ENCODE measurements at places on chromosomes 12 and 14.
A peak's percentile ranks its signal among the peaks of the same experiment; 100 is the strongest.

GRCh38 chr14:66025779-66026178 is 460.4 kb upstream of the CCDC196 start:
- no peak for DNase-seq

DNA sequence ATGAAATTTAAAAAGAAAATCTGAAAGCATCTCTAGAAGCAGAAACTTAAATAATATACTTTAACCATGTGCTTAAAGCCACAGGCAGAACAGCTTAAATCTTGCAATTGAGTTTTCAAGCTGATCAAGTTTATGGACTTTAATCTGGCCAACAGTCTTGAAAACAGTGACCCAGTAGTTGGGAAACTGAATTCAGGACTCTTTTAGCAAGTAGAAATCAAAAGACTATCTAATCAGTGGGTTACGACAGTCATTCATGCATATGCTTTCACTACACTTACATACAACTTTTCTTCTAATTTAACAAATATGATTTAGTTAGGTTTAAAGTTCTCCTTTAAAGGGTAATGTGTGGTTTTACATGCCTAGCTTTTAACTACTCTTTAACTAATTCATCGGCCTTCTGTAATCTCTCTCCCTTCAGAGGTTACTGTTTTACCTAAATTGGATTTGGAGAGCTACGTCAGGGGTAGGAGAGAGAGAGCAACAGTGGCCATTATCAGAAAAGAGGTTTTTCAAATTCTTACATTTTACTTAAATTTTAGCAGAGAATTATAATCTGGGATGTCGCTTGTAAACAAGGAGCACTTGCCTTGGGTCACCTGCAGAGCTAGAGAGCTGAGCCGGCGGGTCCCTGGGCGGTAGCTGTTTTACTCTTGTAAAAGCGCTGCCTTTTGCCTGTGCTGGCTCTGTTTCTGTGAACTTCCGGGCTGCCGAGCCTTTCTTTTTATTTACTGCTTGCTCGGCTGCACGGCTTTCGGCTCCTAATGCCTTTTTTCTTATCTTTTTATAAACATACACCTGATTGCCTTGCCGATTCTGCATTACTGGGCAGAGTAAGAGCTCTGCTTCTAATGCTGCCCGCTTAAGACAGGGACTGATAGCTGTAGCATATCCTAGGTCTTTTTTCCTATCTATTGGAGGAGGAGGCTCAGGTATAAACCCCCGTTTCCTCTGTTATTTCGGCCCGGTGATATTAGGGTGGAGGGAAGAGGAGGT is 17.4 kb upstream of the LYZ start:
- peak; percentile 72 for DNase-seq

- no peak for DNase-seq
Observed at GRCh38 chr12:115037830-115038229, 353.9 kb upstream of the TBX3 start.

- peak; percentile 17 for DNase-seq
Observed at GRCh38 chr12:13099066-13099843, 4.2 kb downstream of the GSG1 start.

DNA sequence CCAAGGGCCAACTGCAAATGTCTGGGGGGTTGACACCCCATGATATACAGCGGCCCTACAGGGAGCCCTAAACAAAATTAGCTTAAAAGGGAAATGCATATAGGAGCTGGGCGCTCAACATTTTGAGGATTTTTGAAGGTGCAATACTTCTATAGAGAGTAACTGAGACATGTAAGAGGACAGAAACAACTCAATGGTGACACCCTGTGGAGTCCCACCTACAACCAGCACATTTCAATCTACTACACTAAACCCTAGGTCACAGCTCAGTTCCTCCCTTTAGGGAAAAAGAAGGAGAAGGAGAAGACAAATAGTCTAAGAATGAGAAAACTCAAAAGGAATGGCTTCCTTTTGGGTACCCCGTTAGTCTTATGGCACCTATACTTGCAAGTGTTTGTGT is 1010.5 kb upstream of the NOVA1 start:
- no peak for DNase-seq

DNA sequence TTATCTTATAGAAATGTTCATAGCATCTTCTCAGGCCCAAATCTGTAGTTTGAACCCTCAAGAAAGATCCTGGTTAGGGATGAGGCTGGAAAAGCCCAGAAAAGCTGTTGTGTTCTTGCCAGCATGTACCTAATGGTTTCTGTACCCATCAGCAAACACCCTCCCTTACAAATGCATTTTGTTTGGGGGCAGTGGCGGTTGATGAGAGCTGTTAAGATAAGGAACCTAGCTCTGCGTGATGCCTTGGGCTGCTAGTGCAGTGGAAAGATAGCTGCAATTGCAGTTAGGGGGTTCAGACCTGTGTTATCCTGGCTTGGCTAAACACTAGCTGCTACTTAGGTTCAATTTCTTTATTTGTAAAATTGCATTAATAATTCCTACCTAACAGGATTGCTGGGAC is 3.6 kb downstream of the TPH2 start:
- no peak for DNase-seq

- no peak for DNase-seq
Observed at GRCh38 chr12:54292083-54292930, 8.5 kb downstream of the NFE2 start.

GRCh38 chr14:91082282-91082681 is 21.8 kb upstream of the RPS6KA5 start:
- DNase-seq = no peak
